ENCODE measurements at places on chromosomes 16 and 17. TPM values are rescaled to one million over a fixed set of nuclear protein-coding genes. Genes with fewer than 3 reads are reported as not detected.

GRCh38 chr16:51184702-51185433 lies 33.8 kb upstream of the SALL1 start:
- DNase-seq = no peak

DNA sequence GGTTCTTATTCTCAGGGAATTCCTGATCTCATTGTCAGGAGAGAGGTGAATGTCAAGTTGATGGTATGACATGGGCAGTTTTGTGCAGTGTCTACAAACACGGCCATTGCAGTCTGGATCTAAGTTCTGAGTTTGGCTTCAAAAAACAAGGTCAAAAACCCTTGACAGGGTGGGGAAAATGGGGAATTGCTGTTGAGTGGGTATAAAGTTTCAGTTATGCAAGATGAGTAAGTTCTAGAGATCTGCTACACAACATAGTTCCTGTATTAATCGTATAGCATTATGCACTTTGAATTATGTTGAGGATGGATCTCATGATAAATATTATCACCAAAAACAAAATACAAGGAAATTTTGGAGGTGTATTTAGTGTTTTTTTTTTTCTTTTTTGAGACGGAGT lies 36.6 kb upstream of the CARMIL2 start:
- no peak for DNase-seq

ENPP7 gene
- not detected for total RNA-seq

DNA sequence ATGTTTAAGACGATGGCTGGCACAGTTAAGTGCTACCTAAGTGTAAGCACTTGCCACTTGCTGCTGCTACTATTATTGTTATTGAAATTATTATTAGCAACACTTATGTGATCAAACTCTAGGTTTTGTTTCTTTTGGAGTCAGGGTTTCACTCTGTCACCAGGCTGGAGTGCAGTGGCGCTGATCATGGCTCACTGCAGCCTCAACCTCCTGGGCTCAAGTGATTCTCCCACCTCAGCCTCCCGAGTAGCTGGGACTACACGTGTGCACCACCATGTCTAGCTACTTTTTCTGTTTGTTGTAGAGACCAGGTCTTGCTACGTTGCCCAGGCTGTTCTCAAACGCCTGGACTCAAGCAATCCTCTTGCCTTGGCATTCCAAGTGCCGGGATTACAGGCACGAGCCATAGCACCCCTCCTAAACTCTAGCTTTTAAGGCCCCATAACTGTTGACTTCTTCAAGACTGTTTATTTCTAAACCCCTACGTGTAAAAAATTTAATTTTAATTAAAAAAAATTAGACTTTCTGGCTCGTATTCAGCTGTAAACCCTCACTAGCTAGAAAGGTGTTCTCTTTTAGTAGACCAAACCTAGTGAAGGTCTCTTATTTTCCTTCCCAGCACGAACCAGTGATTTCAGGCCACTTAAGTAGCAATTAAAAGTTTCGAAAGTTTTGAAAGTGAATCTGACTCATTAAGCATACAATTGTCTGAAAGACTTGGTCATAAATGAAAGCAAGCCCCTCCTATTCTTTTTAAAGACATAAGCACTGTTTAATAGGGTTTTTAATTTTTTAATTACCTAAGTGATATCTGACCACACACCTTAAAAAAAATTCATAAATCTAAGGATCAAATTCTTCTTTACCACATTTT lies 11.7 kb upstream of the SCNN1B start:
- DNase-seq = no peak

GRCh38 chr17:28327709-28328108 lies 7.6 kb downstream of the IFT20 start:
- no peak for DNase-seq

DNA sequence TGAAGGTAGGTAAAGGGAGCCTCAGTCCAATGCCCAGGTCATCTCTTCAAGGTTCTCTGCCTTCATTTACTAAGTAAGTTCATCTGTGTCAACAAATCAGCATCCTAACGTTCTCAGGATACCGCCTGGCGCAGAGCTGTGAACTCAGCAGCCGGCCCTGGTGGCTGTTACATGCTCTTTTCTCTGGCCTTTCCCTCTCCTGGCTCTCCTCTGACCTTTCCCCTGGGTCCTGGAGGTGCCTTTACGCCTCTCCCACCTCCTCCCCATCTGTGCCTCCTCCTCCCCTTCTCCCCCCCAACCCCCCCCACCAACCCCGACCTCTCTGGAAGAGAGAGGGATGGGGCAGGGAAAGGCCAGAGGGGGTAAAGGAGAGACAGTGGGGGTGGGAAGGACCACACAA lies 19.5 kb downstream of the COTL1 start:
- DNase-seq = no peak

PRR11 gene
- 66.4 TPM for total RNA-seq

SYT17 gene
- 0.14 TPM for total RNA-seq

GRCh38 chr17:79925242-79925957 lies 86.2 kb upstream of the CBX4 start:
- DNase-seq = no peak

- no peak for DNase-seq
Measured at GRCh38 chr17:282000-282911, 70.4 kb downstream of the RPH3AL start.

- no peak for DNase-seq
Measured at GRCh38 chr16:85266857-85267256, 154.6 kb upstream of the CIBAR2 start.

DNA sequence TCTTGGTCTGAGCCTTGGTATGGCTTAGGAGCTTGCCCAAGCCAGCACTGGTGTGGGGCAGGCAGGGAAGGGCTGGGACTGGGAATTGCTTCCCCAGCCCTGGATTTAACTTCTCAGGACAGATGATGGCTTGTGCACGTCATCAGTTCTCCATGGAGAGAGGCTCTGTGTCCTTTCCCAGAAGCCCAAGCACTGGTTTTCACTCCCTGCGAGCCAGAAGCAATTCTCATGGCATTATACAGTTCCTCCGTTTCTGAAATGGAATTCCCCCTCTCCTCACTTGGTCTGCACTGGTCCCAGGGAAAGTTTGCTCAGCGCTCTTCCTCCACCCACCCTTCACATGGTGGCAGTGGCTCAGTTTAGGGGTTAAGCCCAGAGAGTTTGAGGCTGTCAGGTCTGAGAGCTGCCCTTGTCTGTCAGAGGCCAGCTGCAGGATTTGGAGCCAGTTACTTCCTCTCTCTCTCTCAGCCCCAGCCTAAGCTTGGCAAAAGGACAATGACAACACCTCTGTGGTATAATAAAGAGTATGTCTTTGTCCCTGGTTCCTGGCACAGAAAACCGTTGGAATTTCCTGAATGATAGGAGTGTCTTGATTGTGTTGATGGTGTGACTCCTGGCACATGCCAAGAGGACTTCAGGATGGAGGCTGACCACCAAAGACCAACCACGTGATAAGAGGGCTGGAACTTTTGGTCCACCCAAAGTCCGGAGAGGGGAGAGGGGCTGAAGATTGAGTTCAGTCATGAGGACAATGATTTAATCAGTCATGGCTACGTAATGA lies 219.6 kb upstream of the TNRC6C start:
- no peak for DNase-seq

- no peak for DNase-seq
Measured at GRCh38 chr17:44071772-44072171, 1.2 kb downstream of the G6PC3 start.

GRCh38 chr16:88366032-88366703 lies 16.6 kb upstream of the ZNF469 start:
- DNase-seq = no peak
